ENCODE measurements at places on chromosomes 1 and 21. TPM values are rescaled to one million over a fixed set of nuclear protein-coding genes. Genes with fewer than 3 reads are reported as not detected.

The CLCA1 gene
- total RNA-seq, result 0.13 TPM

DNA sequence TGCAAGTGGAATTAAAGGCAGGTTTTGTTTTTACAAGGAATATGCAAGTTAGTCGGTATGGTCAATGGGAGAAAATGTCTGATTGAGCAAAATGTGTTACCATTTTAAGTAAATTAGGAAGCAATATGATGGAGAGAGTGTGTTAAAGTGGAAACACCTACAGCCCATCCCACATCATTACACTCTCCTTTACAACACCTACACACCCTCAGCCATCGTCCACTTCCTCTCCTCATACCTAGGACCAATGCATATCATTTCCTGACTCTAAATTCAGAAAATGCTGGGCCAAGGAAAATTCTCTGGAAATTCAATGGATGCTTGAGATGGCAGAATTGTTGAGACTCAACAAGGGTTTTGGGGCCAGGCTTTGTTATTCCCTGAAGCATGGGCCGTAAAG is 16.4 kb upstream of the CCDC190 start:
- DNase-seq, result no peak

The MPC2 gene
- 71.7 TPM for total RNA-seq

- DNase-seq, result no peak
Measured at GRCh38 chr1:27520651-27521050, 30.7 kb upstream of the WASF2 start.

The DDOST gene
- total RNA-seq, result 194 TPM

DNA sequence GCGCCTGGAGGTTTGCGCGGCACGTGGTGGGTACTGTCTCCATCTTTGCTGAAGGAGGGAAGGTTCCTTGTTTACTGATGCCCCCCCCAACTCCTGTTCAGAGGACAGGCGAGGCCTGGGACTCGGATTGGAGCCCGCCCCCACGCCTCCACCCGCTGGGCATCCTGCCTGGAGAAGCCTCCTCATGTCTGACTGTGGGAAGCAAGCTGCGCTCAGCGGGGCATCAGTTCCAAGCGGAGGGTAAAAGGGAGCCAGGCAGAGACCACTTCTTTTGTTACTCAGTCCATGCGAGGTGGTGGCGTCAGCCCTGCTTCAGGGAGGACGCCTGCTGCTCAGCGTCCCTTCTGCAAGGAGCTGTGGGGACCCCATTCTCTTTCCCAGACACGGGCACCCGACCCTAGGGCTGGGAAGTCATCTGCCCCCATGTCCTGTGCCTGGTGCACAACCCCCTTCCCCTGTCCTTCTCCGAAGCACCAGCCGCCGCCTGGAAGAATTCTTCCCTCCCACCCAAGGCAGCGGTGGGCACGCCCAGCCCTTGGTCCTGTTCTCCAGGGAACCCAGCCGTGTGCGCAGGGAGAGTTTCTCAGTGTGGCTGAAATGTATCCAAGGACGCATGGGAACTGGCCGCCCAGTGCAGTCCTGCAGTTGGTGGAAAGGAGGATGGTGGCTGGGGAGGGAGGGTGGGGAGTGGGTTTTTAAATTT is 414.0 kb downstream of the CAMTA1 start:
- DNase-seq, result no peak

The PDXK gene
- total RNA-seq, result 111 TPM

- DNase-seq, result no peak
Measured at GRCh38 chr21:34311561-34312330, 52.1 kb upstream of the KCNE2 start.

DNA sequence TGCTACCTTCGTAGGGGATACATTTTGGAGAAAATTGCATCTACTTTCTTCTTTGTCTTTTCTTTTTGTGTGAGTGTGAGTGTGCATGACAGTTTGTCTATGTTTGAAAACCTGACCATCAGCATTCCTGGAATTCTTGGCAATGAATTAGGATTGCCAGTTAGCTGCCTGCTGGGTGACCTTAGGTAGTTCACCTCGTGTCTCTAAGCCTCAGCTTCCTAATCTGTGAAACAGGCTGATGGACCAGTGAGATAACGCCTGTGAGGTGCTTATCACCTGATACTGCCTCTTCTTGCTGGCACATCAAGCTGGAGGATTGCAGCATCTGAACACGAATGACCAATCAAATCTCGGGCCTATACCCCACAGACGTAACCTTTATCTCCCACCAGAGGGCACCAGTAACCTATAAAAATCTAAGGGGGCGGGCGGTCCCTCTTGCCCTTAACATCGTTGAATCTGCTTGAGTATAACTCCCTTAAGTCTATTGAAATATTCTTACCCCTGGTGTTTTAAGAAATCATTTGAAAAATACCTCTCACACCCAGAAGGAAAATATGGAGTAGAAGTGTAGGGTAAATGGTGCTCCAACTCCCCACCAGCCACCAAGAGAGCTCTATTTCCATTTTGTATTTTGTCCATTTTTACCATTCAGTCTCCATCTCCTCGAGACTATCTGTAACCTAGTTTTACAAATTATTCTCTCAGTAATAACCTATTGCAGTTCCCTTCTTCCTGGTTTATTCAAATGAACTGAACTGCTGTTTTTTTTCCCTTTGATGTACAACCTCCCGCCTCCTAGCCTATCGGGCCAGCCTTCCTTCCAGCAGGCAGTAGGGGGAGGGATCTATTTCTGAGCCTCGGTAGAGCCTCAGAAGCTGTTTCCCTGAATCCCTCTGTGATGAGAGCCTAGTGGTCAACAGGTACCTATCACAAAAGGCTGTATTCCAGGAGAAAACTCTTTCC is 49.7 kb downstream of the MDM4 start:
- DNase-seq, result no peak

DNA sequence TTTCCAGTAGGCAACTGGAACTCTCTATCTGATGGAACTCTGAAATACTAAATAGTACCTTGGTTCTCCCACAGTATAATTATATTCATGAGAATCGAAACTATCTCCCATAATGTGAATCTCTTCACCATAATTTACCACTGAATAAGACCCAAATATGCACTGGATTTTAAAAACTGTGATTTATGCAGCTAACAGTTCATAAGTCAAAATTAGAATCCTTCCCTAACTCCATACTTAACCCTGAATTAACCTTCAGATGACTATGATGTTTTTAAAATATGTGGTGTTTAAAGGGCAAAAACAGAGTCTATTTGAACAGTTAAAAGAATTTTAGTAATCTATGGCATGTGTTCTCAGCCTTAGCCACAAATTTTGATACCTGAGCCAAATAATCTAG is 22.9 kb upstream of the SLC44A3 start:
- no peak for DNase-seq

DNA sequence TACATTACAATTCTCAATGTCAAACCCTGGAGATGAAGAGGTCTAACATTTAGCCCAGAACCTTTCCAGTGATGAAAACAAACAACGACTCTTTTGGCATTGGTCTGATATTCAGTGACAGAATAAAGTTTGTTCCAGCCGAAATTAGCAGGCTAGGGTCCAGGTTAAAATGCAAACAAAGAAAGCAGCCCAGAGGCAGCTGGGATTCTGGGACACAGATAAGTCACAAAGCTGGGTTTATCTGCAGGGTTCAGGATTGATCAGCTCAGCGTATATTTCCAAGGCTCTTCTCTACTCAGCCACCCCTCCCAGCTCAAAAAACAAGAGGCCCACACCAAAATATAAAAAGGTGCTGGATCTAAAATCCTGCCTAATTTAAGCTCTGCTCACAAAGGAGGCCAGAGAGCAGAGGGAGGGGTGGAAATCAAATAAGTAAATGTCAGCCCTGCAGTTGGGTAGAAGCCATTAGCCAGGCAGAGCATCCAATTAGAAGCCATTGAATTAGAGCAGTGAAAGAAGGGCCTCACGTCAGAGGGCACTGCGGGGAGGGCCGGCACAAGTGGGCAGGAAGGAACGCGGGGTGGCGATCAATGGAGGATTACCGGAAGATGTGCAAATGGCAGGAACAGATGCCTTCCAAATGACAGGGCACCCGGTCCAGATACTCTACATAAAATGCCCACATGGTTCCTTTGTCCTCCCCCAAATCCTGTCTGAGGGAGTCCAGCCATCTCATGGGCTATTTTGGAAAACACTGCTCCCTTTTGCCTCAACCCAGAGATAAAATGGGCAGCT is 3.2 kb upstream of the KLHDC8A start:
- DNase-seq, result no peak

The CHIA gene
- total RNA-seq, result not detected

- DNase-seq, result no peak
Measured at GRCh38 chr1:192852001-192852947, 43.4 kb downstream of the RGS2 start.

- DNase-seq, result no peak
Measured at GRCh38 chr1:166988974-166989515, at the start of gene MAEL. TSS of gene MAEL (plus strand) at chr1:166989280. CDS start at chr1:166989353, 73 bp downstream.

GRCh38 chr1:212256369-212256768 is 28.8 kb upstream of the PPP2R5A start:
- DNase-seq, result no peak

DNA sequence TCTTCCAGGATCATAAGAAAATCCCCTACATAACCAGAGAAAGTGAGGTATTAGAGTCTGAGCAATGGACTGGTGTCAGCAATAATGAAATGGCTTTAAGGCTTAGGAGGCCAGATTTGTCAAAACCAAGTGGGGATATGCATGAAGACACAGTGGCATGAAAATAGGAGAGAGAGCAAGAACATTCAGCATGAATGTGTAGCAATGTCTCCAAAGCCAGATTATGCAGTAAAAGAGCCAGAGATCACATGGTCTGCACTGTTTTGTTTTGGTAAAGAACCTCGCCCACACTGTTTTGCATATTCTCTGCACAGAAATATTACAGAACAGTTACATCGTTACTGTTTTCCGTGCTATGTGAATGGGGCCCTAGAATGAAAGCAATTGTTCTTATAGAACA is 589.4 kb downstream of the PLPP3 start:
- DNase-seq, result no peak

DNA sequence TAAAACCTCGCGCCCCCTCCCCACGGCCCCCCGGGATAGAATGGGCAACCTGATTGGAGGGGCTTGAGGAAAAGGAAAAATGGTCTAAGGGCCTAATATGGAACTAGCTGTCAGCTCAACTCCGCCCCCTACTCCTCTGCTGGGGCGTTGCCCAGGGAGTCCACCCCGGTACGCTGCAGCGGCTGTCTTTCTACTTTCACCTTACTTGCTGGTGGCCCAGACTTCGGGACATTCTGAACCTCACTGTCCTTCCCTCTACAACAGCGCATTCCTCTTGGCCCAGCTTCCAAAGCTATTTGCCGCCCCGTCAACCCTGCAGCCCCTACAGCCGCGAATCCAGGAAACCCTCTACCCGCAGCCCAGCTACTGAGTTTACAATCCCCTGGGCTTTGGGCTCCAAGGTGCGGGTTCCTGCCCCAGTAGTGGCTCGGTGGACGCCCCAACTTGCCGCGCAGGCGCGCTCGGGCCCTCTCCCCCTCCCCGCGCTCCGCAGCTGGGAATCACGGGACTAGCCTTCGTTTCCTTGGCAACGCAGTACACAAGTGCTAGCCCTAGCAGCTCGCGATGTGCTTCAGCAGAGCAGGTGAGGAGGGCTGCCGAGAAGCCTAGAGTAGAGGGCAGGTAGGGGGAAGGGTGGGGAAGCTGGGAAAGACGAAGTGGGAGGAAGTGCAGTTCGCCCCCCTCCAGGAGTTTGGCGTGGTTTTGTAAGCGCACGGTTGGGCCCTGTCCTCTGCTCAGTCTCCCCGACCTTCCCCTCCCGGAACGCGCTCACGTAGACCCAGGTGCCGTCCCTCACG is 55.6 kb downstream of the CHIA start:
- peak; percentile 55 for DNase-seq

DNA sequence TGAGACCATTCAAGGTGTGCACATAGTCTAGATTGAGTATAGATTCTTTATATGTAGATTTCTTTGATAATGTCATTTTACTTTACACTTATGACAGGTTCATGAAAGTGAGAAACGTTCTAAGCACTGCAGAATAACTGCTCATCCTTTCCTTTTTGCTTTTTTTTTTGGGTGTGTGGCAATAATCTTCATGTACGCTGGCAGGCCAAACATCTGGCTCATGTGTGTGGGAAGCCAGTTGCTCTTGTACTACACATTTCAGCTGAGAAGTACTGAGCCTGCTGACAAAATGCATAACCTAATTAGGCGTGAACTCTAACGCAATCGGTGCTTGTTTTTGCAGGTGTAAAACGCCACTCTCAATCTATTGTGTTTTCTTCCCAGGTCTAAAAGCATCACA is 350.8 kb upstream of the KAZN start:
- DNase-seq, result no peak

The C1orf116 gene
- 0.08 TPM for total RNA-seq

DNA sequence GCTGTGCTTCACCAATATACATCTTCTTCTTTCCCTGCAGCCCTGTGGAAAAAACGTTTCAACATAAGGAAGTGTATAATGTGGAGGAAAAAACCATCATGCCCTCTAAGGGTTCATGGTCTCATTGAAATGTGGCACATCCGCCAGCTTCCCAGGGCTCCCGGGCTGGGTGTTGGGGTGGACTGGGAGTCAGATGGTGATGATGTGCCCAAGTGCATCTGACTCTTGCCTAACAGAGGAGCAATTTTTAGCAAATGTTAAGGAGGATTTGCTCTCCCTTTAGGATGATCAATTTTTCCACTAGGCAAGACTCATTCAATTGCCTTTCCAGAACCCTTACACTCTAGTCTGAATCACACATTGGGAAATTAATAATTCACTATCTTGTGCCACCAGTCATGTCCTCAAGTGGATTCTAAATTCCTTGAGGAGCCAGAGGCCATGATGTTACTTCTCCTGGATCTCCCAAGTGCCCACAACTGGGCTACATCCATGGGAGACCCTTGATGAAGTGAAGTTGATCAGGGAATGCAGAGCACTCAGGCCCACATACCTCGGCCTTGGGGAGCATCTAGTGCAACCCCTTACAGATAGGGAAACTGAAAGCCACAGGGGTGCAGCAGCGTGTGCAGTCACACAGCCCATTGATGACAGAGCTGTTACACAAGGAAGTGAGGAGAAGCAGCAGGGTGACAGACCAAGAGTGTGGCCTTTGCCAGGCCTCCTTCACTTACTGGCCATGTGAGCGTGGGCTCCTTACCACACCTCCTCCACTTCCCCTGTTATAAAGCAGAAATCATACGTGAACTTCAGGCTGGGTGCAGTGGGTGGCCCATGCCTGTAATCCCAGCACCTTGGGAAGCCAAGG is 100.0 kb upstream of the SLC44A3 start:
- peak; percentile 60 for DNase-seq

The LRRC39 gene
- 0.13 TPM for total RNA-seq

GRCh38 chr1:40421431-40422384 is 28.6 kb upstream of the ZFP69B start:
- DNase-seq, result no peak

DNA sequence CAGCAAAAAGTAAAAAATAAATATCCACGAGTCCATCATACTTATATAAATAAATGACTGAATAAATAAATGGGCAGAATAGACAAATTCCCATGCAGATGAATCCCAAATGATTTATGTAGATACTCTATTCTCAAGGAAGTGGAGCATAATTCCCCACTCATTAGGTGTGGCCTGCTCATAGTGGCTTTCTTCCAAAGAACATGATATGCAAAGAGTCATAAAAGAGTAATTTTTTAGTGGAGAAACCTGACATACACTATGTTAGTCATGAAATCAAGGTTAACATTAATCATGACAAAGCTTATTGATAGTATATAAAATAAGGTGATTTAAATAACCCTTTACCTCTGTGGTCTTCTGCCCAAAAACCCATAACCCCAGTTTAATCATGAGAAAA is 298.9 kb downstream of the DPYD start:
- DNase-seq, result no peak

The KRTAP11-1 gene
- not detected for total RNA-seq

The NRDC gene
- total RNA-seq, result 101 TPM

- no peak for DNase-seq
Measured at GRCh38 chr1:91349524-91349923, 55.1 kb downstream of the HFM1 start.
